NCI-H1092 treated with DMSO at 0.1 percent for 48 hours (cell line): ENCODE measurements at places on chromosomes 16 and 17.

DNA sequence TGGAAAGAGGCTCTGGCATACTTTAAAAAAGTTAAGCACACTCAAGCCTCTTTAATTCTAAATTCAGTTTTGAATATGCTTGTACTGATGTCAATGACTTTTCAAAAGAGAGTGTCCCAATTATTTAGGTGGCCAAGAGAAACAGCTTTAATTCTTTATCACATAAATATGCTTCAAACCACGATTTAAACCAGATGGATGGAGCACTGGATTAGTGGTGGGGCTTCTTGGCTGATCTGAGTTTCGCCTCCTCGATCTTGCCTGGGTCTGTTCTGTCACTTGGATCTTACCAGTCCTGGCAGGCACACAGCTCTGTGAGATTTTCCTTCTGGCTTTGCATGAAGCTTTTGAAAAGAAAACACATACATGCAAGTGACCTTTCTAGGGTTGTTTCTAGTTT, 467.8 kb downstream of the MAF start:
- no peak for DNase-seq

- no peak for DNase-seq
These were observed 12.0 kb downstream of the UNC13D start for GRCh38 chr17:75832164-75832651.

DNA sequence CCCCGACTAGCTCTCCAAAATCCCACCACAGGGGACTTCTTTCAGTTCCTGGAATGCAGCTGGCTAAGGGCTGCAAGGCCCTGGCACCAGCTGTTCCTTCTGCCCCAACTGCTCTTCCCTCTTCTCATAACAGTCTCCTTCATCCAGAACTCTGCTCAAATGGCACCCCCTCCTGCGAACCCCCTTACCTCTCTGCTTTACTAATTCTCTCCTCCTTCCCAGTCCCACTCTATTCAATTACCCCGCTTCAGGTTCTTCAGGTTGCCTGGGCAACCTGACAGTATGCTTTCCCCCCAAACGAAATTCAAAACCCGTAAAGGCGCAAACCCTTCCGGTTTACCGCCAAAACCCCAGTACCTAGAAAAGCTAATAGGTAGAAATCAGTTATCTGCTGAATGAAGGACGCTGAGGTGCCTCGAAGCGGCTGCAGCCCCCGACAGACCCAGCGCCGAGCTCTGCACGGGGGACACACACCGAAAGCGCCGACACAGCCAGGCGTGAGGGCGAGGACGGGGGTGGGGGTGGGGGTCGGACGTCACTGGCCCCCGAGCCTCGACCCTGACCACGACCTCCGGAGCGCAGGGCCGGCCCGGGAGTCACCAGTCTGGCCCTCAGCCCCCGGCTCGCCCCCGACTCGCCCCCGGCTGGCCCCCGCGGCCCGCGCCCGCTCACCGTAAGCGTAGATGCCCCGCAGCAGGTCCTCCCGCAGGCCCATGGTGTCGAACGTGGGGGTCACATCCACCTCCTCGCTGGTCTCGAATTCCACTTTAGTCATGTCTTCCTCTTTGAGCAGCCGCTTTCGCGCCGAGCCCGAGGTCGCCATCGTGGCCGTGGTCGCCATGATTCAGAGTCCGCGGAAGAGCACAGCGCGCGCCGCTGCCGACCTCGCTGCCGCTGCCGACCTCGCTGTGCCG, 550 bp downstream of the EIF4A3 start:
- DNase-seq, result peak; percentile 59

GRCh38 chr16:71528257-71528656, 2.0 kb downstream of the CHST4 start:
- DNase-seq, result no peak

- DNase-seq, result no peak
These were observed 651 bp downstream of the SHMT1 start for GRCh38 chr17:18362698-18363100.

DNA sequence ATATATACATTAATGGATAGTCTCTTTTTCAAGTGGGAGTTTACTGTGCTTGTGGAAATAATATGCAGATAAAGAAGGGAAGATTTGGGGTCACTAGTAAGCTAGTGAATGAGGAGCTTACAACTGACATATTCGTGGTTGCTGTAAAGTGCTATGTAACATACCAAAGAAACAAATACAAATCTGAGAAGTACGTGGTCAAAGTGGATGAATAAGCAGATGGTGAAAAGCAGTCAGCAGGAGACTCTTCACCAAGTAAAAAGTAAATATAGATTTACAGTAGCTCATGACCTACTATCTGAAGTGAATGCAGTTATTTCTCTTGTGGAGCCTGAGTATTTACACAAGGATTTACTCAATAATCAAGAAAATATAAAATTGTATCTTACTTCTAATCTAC, 136.6 kb upstream of the ELAC2 start:
- peak; percentile 24 for DNase-seq

GRCh38 chr17:57296231-57296630, 39.9 kb downstream of the MSI2 start:
- peak; percentile 78 for DNase-seq

- DNase-seq, result peak; percentile 97
These were observed 140.6 kb downstream of the CDK5R1 start for GRCh38 chr17:32627239-32627996.

- no peak for DNase-seq
These were observed 583 bp upstream of the COX6A2 start for GRCh38 chr16:31428638-31429247.

- no peak for DNase-seq
These were observed 197.8 kb upstream of the PIRT start for GRCh38 chr17:11035681-11036080.

GRCh38 chr17:661509-661908, 53.1 kb downstream of the VPS53 start:
- no peak for DNase-seq

DNA sequence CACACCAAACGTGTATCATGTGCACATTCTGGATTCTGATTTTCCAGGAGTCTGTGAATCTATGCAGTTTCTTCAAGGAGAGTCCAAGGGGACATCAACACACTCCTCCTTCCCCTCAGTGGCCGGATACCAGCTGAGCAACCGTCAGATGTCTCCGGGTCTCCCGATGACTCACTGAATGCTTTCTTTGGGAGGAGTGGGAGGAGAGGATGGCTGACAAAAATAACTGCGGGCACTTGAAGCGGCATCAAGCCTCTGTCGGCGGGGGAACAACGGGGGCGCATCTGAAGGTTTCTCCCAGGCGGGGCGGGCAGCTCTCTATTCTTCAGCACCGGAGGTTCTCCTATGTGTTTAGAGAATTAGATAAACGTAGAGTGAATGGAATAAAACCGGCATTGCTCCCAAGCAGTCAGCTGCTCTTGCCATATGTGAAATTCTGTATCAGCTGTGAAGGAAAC, 24.6 kb upstream of the LRRC75A start:
- peak; percentile 17 for DNase-seq

- no peak for DNase-seq
These were observed 10.5 kb downstream of the ZBTB4 start for GRCh38 chr17:7468804-7469389.

DNA sequence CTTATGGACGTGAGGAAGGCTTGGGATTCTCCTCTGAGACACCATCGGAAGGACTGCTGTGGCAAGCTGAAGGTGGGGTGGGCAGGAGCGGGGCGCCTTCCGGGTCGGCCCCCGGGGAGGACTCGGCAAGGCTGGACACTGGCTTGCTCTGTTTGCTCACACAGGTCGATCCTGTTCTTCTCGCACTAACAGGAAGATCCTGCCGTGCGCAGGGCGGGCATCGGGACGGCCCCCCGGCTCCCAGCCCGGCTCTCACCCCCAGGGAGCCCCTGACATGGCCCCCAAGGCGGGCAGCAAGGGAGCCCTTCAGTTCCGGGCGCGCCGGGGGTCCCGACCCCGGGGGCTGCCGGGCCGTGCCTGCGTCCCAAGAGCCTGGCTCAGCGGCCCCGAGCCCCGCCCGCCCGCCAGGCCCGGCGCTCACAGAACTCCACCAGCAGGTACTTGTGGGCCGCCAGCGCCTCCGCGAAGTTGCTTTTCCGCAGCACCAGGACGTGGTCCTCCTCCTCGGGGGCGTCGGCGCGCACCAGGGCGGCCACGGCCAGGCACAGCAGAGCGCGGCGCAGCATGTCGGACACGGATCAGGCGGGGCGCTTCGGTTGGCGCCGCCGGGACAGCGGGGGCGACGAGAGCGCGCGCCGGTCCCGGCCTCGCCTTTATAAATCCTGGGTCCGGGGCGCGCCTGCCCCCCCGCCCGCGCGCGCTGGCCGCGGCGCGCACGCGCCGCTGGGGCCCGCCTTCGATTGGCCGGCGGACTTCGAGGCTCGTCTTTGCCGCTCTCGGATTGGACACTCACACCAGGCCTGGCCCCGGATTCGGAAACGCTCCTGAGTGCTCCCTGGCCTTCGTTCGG, at the start of gene P4HB:
P4HB (minus strand) TSS at position 630 of the 850 bp plus-strand sequence; CDS start at position 566, 64 bp downstream.
- no peak for DNase-seq

GRCh38 chr16:1428511-1428910, 2.4 kb upstream of the PERCC1 start:
- DNase-seq, result no peak

DNA sequence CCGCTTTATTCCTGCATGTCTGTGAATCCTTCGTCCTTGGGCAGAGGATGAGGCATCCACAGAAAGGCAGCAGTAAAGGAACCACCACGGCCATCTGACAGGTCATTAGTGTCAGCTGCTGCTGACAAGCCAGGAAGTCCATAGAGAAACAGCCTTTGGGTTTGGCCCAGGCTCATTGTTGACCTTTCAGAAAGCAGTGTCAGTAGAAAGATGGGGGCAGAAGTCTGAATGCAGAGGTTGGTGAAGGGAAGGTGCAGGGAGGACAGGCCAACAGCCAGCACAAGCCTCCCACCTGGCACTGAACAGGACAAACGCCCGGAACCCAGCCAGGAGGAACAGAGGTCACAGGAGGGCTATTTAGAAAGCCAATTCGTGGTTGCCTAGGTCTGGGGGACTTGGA, 105.8 kb downstream of the VAT1L start:
- no peak for DNase-seq

DNA sequence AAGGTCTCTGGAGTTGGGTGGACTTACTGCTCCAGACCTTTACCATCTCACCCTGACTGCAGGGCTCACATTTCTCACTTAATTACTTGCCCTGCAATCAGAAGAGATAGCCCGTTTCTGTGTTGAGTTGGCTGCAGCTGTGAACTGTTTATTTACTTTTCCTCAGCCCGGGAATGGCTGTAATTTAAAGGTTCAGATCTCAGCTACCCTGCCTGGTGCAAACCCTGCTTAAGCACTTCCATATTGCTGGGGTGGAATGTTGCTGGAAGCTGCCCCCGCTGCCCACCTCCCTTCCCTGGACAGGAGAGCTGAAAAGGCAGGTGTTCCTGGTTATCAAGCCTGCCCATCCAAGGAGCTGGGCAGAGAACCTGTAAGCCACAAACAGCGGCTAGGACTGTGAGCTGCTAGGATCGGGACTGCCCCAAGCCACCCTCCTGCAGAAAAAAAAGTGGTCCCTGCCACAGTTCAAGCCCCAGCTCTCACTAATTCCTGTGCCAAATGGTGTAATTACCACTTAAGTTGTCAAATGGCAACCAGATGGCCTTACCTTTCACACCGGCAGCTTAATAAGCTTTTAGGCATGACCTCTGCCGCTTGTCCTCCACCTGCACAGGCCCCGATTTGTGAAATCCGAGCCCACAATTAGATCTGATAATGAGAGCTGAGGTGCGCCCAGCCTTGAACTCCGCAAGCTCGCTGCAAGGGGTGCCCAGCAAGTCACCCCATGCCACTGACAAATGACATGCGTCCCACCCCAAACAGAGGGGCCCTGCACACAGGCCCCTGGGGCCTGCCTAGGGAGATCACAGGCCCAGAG, 269.8 kb downstream of the C16orf95 start:
- peak; percentile 87 for DNase-seq

GRCh38 chr17:6460531-6461161, 16.4 kb downstream of the PIMREG start:
- DNase-seq, result no peak

- DNase-seq, result peak; percentile 63
These were observed 3.6 kb downstream of the C17orf58 start for GRCh38 chr17:67992548-67993152.

DNA sequence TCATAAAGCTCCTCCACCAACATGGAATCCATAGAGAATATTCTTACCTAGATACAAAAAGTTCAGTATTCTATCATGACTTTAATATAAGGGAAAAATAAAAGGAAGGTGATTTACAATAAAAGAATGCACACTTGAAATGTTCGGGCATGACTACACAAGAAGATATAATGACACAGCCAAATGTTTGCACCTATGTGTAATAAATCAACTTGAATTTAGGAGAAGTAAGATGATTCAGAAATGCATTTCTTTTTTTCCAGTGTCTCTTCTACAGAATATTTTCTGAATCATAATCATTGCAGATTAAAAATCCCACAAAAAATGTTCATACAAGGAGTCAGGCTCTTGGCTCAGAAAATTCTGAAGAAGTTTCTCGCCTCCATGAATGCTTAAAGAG, 404.0 kb upstream of the HSBP1 start:
- no peak for DNase-seq

DNA sequence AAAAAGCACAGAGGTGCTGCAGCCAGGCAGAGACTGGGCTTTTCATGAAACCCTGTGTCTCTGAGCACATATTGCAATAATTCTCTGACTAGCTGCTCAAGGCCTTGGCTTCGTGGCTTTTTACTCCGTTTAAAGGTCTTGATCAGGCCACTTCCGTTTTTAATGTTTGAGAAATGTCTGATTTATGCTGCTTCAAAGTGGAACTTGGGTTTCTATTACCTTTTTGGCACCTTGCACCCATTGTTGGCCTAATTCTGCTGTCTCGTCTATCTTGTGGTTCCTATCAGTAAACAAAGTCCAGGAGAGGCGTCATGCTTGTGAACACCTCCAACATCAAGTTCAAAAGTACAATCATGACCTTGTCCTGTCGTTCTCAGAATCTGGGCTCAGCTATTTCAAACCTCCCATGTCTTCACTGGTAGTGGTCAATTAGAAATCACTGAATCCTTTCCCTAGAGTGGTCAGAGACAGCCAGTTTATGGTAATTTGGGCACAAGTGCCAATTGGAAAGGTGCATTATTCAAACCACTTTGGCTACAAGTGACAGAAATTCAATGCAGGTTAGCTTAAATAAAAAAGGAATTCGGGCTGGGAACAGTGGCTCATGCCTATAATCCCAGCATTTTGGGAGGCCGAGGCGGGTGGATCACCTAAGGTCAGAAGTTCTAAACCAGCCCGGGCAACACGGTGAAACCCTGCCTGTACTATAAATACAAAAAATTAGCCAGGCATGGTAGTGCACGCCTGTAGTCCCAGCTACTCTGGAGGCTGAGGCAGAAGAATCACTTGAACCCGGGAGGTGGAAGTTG, 33.3 kb upstream of the METTL9 start:
- no peak for DNase-seq
